ENCODE measurements at places on chromosomes 2 and 18.

- DNase-seq, result no peak
These were observed 651.9 kb upstream of the HS6ST1 start for GRCh38 chr2:128970332-128971116.

GRCh38 chr2:148924514-148925178 is 49.6 kb downstream of the KIF5C start:
- DNase-seq, result no peak

- no peak for DNase-seq
These were observed 1400.4 kb downstream of the SUCLG1 start for GRCh38 chr2:83058683-83059082.

GRCh38 chr18:23585007-23585871 is 1.1 kb downstream of the NPC1 start:
- peak; percentile 20 for DNase-seq

- DNase-seq, result peak; percentile 44
These were observed 3.1 kb upstream of the DCTN1 start for GRCh38 chr2:74383254-74383653.

DNA sequence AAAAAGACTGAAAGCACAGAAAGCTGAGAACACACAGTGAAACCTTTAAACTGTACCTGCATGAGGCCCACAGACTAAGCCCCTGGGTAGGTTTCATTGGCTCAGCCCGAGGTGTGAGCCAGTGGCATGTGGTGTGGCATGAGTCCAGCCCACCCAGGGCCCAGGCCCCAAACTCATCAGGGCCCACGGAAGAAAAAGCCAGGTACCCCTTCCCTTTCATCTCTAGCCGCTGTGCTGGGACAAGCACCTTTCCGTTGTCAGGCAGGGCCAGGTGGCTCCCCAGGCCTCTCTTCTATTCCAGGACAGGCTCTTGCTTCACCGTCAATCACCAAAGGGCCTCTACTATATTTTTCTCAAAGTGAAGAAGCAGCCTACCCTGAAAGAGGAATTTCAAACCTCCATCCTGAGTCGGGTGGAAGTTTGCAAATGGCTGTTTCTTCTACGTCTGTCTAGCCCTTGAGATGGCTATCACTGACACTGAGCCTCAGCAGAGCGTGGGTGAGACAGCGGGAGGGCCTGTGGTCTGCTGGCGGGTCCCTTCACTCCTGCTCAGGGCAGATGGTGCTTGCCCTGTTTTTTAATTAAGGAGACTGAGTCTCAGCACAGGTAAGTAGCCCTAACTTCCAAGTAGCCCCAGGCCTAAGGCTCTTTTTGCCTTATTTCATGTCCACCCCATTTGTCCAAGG is 8.6 kb downstream of the DNAJB2 start:
- no peak for DNase-seq

DNA sequence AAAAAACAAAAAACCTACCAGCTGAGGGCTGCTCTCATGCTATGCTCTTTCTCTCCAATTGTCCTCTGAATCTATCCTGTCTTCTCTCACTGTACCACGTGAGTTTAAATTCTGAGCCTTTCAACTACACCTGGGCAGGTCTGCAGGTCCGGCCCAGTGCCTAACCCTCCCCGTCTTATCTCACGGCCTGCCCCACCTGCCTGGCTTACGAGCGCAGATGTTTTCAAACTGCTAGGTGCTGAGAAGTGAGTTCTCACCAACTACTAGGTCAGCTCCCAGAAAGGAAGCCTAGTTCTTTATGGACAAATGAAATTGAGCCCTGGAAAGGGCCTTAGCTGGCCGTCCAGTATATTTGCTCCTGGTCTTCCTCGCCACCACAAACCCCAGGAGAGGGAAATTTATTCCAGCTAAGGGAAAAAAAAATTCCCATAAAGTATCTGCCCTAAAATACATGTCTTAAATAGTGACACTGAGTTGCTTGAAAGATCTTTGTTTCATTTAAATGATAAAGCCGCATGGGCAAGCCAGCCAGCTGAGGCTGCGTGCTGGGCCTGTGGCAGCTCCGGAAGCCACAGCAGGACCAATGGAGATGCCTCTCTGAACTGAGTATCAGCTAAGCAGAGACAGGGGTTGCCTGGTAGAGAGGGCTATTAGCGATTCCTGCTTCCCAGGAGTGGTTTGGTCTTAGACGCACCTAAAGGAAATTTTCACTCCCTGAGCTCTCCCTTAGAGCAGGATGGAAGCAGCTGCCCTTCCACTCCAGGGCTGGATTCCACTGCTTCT is 92.5 kb upstream of the NCK2 start:
- no peak for DNase-seq

DNA sequence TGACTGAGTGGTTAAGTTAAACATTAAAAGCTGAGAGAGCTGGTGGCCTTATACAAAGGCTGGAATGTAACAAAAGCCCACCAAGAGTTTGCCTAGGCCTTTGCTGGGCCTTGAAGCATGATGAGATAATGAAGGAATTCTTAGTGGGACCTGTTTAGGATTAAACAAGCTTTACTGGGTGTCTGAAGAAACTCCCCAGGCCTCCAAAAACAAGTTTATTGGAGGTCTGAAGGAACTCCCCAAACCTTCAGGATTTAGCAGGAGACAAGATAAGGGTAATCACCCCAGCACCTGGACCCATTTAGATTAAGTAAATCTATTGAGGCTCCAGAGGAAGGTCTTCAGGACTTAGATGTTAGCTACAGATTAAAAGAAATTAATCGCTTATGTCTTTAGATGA is 18.7 kb downstream of the PCARE start:
- no peak for DNase-seq

- DNase-seq, result no peak
These were observed 90.6 kb downstream of the VRK2 start for GRCh38 chr2:58137221-58137620.

DNA sequence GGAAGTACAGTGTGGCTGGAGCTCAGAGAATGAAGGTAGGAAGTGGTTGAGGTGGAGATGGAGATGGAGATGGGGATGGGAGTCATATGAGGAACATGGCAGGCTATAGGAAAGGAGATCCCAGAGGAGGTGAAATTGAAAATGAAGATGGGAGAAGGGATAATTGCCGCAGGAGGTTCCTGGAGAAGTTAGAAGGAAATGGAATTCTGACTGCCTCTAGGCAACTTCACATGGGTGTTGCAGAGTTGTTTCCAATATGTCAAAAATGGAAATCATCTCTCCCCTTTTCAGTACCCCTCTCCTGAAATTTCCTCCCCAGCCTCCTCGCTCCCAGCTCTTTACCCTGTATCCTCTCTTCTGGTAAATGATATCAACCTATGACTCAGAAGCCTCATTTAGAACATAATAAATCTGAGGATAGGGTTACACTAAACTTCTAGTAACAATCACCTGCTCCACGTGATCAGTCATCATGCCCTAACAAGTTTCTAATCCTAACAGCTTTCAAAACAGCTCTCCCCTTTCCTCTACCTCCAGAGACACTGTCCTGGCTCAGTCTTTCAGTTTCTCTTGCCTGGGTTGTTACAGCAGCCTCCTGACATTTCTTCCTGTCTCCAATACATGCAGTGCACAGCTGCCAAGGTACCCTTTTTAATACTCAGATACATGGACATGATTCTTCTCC is 201.9 kb upstream of the RBMS1 start:
- no peak for DNase-seq

GRCh38 chr18:27073404-27073830 is 111.7 kb downstream of the CHST9 start:
- DNase-seq, result no peak

DNA sequence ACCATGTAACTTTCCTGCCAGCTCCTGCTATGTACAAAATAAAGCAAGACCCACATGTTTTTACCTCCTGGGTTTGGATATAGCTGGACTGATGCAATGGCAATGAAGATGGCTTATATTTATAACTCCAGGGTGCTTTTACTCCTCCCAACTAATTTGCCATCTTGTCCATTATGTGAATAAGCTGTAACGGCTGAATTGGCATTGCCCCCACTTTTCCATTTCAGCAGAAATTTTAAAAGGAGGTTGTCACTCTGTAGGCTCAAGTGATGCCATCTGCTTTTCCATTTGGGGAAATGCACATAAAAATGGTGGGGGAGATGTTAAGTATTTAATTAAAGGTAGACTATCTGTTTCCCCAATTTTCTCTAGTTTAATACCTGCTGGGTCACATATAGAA is 345.5 kb downstream of the ERBB4 start:
- peak; percentile 61 for DNase-seq

- no peak for DNase-seq
These were observed 348.6 kb upstream of the ID2 start for GRCh38 chr2:8333177-8333831.

- DNase-seq, result no peak
These were observed 10.7 kb downstream of the CIDEA start for GRCh38 chr18:12264864-12265263.

- DNase-seq, result no peak
These were observed 67.3 kb upstream of the SPOPL start for GRCh38 chr2:138433995-138434951.

DNA sequence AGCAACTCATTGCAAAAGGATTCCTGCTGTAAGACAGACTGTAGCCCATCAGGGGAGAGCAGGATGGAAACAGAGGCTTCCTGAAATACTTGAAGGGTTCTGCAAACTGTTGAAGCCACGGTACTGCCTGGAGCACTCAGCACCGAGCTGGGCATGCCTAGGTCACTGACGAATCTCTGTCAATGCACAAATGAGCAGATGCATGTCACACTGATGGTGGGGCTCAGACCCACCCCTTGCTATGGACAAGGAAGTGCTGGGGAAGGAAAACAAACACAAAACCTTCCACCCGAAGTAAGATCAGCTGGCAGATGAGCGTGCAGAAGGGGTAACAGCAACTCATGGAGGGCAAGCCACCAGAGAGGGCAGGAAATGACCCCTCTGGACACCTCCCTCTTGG is 136.7 kb downstream of the BCL2 start:
- DNase-seq, result no peak

- DNase-seq, result no peak
These were observed 32.7 kb upstream of the SCYGR2 start for GRCh38 chr2:227566012-227566411.

- no peak for DNase-seq
These were observed 127.5 kb upstream of the TNP1 start for GRCh38 chr2:216987252-216987821.

DNA sequence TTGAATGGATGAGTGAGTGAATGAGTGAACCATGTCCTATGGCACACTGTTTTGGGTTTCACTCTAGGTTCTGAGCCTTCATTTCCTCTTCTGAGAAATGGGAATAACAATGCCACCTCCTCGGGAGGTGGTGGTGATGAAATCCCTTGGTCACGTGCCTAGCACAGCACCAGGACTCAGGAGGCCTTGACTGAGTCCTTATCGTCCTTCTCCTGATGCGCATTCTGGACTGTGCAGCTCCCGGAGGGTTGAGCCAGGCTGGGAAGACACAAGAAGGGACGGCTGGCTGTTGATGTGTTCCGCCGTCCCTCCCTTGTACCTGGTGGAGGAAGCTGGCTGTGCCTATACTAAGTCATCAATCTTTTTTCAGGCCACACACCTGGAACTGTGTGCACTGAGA is 437.3 kb downstream of the ZNF521 start:
- no peak for DNase-seq

DNA sequence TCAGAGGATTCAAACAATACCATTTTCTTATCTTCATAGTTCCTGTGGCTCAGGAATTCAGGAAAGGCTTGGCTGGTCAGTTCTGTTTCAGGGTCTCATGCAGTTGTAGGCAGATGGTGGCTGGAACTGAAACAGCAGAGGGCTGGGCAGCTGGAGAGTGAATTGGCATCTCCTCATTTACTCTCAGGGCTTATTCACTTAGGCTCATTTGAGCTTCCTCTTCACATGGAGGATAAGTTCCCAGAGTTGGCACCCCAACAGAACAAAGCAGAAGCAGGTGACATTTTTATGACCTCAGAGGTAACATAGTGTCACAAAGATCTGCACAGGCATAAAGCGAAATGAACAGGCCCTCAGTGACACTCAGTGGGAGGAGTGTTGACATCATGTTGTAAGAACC is 66.1 kb downstream of the RBBP8 start:
- DNase-seq, result no peak

DNA sequence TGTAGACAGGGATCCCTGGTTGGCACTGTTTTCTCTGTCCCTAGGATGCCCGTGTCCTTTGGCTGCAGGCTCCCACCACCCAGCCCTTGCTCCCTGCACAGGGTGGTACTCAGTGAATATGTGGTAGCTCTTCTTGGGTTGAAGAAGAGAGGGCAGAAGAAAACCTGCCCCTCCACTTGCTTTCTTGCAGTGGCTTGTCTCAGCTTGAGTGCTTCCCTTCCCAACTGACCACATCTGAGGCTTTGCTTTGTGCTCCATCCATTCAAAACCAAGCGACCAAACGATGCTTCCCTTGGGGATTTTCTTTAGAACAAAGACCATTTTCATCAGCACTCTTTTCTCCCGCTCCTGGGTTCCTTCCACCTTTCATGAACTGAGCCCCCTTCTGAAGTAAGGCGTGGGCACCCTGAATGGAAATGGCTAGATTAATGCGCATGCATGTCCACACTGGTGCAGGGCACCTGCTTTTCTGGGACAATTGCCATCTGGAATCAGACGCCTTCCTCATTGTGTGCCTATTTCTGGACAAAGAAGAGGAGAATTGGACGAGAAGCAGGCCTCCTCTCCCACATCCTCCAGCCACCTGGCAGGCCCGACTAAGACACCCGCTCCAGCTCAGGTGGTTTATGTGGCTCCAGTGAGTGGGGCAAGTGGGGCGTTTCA is 59.1 kb downstream of the ARL4C start:
- peak; percentile 98 for DNase-seq

GRCh38 chr2:8572712-8573233 is 109.1 kb upstream of the ID2 start:
- DNase-seq, result no peak

DNA sequence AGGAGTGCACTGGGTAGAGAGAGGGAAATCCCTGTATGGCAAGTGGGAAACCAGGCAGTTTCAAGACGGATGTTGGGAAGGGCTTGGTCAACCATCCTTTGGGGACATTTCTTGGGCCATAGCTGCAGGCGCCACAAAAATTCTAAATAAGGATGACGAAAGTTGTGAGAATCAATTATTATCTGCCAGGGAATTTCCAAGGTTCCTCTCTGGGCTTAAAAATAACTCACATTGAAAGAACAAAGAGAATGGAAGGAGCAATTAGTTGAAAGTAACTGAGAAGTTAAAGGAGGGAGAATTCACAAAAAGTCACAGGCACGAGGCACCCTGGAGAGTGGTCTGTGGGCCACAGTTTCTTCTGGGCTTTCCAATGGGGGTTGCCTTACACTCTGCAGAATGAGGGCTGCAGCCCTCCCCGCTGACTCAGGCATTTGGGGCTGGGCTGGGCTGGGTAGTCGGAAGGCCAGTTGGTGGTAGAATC is 195.7 kb downstream of the SMAD7 start:
- DNase-seq, result no peak

GRCh38 chr2:233679196-233679595 is 2.5 kb upstream of the UGT1A7 start:
- DNase-seq, result no peak

- DNase-seq, result no peak
These were observed 46.6 kb downstream of the PRKRA start for GRCh38 chr2:178404368-178404767.

- no peak for DNase-seq
These were observed 136.6 kb downstream of the MTCL1 start for GRCh38 chr18:8841781-8842485.
